ENCODE measurements at places on chromosomes 2 and 18.
A peak's percentile ranks its signal among the peaks of the same experiment; 100 is the strongest.

DNA sequence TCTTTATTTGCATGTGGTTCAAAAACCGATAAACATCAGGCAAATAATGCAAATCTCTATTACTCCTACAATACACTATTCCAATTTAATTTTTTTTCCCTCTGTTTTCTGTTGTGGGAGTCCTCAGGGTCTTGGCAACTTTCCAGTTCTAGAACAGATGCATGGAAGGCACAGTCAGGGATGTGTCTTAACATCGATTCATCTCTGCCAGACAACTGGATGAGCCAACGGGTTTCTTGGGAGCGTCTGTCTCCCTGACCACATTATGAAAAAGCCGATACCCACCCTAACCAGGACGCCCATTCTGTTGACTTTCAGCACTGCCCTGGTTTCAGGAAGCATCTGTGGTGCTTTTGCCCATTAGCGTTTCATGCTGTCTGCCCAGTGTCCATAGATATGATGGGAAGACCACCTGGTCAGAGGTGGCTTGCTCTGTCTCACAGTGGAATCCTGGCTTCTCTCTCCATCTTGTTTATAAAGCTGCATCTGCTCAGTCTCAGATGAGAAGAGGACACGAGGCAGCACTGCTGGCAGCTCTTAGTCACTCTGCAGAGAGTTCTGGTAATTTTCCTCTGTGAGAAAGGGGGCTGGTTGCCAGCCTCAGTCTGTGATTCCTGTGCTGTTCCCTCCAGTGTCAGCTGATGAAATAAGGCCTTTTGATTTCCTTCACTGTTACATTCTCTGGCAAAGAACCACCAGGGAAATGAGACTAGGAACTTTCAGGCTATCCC, 57.9 kb upstream of the KCNE4 start:
- no peak for DNase-seq

- DNase-seq: no peak
Measured at GRCh38 chr18:49573835-49574234, 12.0 kb downstream of the LIPG start.

- DNase-seq: peak; percentile 86
Measured at GRCh38 chr2:9178904-9179571, 27.6 kb upstream of the ASAP2 start.

- DNase-seq: no peak
Measured at GRCh38 chr2:17334300-17334699, 183.9 kb downstream of the RAD51AP2 start.

- DNase-seq: no peak
Measured at GRCh38 chr2:241156971-241157441, 6.7 kb downstream of the PPP1R7 start.

DNA sequence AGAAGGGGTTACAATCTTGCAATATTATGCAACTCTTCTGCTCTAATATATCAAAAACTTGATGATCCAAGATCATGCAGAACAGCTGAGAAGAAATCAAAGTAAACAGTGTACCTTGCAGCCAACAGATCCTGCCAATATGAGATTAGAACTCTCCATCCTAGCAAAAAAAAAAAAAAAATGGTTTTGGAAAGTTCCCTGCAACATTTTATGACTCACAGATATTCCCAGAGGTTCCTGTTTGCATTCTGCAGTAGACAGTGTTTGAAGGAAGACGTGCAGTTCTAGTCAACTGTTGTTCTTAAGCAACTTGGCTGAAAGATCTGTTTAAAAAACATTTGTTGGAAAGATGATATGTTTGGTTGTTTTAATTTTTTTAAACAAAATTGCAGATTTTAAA, 103.6 kb upstream of the WDR75 start:
- DNase-seq: no peak

- DNase-seq: no peak
Measured at GRCh38 chr2:31267437-31268120, 33.6 kb downstream of the EHD3 start.

GRCh38 chr2:191446910-191447309, 201.7 kb downstream of the MYO1B start:
- DNase-seq: no peak

- DNase-seq: peak; percentile 95
Measured at GRCh38 chr2:175630280-175631244, 371.5 kb downstream of the LNPK start.

GRCh38 chr18:75049455-75049789, 159.5 kb downstream of the PTGR3 start:
- no peak for DNase-seq

DNA sequence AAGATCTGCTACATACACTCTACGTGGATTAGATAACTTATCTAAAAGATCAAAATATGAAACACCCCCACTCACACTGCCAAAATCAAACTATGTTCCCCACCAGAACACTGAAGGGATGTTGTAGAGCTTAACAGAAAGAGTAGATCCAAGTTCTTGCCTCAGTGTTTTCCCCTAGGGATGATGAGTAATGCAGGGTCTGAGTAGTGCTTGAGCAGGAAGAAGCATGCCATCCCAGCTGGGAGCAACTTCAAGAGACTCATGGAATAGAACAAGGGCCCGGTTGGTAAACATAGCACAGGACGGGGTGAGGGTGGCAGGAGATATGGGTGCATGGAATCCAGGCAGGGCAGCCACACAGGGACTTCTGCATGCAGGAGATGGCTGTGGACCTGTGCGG, 74.3 kb downstream of the SNTG2 start:
- DNase-seq: peak; percentile 72

DNA sequence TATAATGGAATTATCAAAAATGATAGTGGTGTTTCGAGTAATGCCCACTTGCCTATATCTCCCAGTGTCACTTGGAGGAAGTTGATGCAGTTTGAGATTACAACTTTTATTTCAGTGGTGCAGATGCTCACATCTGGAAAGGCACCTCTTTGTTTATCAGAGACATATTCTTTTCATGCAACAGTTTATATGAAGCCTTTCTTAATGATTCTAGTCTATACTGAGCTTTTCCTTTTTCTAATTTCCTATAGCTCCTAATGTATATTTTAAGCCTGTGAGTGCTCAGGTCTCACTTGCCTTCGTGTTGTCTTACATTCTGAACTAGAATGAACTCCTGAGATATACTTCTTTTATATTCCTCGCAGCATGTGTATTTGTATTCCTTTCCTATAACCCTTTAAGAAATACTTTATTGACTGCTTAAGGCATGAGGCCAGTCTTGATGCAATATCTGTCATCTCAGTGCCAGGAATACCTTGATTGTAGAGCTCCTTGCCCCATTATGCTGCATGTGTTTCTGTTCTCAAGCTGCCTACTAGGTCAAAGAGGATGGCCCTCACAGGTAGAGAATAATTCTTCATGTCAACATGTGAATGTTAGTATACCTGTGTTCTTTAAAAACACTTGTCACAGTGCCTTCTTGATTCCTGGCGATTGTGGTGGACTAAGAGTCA, 52.6 kb downstream of the VRK2 start:
- DNase-seq: no peak

DNA sequence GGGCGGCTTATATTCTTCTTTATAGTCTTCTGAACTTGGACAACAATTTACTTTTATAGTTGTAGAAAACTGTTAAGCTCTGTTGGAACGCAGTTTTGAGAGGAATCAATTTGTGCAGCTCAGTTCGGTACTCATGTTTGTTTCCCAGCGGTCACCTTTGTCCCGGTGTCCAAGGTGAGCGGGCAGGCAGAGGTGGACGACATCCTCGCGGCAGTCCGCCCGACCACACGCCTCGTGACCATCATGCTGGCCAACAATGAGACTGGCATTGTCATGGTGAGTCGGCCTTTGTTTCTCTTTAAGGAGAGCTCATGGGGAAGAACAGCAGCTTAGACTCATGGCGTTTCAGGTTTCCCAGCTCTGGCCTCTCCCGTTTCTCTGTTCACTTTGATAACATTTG, 18.6 kb upstream of the ESPNL start:
- DNase-seq: no peak

- DNase-seq: no peak
Measured at GRCh38 chr2:120316528-120317179, 29.3 kb upstream of the INHBB start.

- DNase-seq: peak; percentile 44
Measured at GRCh38 chr2:32008805-32009515, 1.8 kb downstream of the MEMO1 start.

GRCh38 chr2:132965460-132965859, 295.5 kb upstream of the LYPD1 start:
- no peak for DNase-seq

DNA sequence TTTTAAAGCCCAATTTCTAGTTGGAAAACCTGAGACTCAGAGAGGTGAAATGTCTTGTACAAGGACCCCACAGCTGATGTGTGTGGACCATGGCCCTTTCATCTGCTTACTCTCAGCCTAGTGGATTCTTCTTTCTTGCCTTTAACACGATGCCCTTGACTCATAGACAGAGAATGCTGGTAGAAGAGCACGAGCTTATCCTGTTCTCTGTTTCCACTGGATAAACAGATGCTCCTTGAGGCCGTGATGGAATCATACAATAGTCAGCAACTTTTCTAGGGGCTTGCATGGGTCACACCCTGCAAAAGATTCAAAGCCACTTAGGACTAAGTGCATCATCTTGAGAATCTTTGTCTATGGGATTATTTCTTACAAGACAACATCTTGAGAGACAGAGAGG, 50.9 kb downstream of the MYCN start:
- DNase-seq: no peak

GRCh38 chr2:43210467-43211303, 15.7 kb downstream of the ZFP36L2 start:
- no peak for DNase-seq

GRCh38 chr18:59954241-59954640, 54.4 kb downstream of the PMAIP1 start:
- DNase-seq: peak; percentile 24
